Muscle of back (tissue), 13 donors: ENCODE measurements at places on chromosomes 5 and 9. TPM values are rescaled to one million over a fixed set of nuclear protein-coding genes. Genes with fewer than 3 reads are reported as not detected.

The TMEM8B gene
- 17.6 TPM for polyA plus RNA-seq

DNA sequence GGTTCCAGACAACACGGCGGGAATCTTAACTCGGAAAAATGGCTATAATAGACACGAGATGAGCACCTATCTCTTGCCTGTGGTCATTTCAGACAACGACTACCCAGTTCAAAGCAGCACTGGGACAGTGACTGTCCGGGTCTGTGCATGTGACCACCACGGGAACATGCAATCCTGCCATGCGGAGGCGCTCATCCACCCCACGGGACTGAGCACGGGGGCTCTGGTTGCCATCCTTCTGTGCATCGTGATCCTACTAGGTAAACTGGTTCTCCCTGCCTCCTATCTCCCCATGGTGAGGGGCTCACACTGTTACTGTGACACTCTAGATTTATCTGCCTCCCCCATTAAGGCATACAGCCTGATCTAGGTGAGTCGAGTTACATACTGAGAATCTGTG, 124.2 kb downstream of the CDH6 start:
- no peak for DNase-seq

DNA sequence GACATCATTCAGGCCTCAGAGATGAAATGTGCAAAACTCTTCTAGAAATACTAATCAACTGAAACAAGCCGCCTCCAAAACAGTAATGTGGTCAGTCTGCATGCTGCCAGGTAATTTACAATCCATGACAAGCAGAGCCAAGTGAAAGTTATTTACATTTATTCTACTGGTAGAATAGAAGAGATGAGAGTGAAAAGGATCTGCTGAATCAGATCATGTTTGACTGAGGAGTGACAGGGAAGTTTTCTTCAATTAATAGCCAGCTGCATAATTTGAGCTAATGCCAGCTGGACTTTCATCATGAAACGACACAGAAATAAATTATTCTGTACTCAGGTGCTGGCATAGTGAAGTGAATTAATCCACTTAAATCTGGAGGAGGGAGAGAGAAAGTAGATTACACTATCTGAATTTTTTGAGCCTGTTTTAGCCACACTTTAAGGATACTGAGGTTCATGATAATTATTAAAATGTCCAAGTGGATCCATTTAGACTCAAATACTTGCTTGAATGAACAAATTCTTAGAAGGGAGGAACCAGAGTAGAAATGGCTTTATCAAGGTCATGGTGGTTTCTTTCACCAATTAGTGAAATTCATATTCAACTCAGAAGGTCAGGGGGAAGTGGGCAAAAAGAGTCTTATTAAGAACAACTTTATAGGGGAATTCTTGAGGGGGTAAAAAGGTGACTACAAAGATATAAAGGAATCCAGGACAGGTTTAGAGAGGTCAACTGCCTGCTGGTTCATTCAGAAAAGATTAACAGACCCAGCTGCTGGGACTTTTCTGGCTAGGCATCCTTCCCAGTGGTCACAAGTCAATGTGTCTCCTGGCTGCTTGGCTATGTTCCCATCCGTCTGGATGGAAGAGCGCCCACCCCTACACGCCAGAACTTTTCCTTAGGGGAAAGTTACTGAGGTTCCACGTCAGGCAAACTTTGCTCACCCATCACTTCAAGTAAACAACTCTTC, 350.4 kb downstream of the PDE4D start:
- DNase-seq, result peak; percentile 80

- no peak for DNase-seq
Measured at GRCh38 chr9:132589148-132590036, 7.0 kb downstream of the BARHL1 start.
